ENCODE measurements at places on chromosomes 3 and 15. TPM values are rescaled to one million over a fixed set of nuclear protein-coding genes. Genes with fewer than 3 reads are reported as not detected.

The INSYN1 gene
- total RNA-seq = not detected

DNA sequence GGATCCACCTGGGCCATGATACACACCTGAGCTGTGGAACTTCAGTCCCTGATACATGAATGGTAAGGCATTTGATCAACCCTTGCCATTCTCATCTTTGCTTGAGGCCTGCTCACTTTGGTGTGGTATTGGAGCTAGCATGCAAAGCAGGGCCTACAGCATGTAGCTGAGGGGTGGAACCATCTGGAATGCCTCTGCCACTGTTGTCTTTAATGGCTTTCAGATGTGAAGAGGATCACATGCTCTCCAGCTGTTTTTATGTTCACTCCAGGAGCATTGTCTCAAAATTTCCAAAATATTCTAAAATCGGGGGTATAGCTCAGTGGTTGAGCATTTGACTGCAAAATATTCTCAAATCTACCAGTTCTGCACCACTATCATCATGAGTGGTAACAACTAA lies 64.4 kb upstream of the PHLDB2 start:
- no peak overlapping the region for H3K4me3 ChIP-seq
- DNase-seq = no peak
- no peak overlapping the region for H3K27ac ChIP-seq
- no peaks in the 10 kb centered on the region for H3K4me1 ChIP-seq
- no peaks in the 10 kb centered on the region for H3K27me3 ChIP-seq
- H3K36me3 ChIP-seq = no peaks in the 10 kb centered on the region

DNA sequence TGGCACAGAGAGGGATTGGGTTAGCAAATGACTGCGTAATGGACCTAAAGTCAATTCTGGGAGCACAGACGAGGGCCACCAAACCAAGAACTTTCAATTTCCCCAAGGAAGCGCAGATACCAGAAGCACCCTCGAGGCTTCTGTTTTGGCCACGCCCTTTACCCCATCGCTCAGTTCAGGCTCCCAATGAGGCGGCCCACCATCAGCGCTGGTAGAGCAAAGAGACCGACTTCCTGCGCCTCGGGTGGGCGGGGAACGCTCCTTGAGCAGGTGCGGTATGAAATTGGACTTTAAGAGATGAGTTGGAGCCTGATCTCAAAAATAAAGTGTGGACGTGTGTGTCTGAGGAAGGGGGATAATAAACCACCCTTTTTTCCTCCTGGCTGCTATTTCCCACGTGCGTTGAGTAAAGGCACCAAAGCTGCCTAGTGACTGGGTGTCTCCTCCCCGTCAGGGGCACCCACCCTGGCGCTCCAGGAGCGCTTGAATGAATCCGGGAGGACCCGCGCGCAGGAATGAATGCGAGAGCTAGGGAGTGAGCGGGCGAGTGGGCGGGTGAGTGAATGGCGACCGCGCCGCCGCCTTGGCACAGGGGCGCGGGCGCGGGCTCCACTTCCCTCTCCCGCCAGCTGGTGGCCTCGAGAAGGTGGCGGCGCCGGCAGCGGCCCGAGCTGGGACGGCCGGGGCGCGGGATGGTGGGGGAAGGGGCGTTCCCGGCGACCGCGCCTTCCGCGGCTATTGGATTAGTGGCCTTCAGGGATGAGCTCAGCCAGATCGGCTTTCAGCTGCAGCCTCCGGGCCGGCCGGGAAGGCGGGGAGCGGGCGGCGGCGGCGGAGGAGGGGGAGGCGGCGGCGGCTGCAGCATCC lies at the start of gene SPSB4:
Gene SPSB4 (plus strand): TSS at position 772 of the 867 bp plus-strand sequence. CDS start 14,758 bp downstream, outside the sequence.
- peaks cover 39% of the 10 kb centered on the region for H3K27me3 ChIP-seq
- H3K4me3 ChIP-seq = peak within 1 kb of the TSS; percentile 58
- H3K36me3 ChIP-seq = no peaks in the 10 kb centered on the region
- H3K27ac ChIP-seq = no peak within 1 kb of the TSS

GRCh38 chr3:152621967-152622810 lies 212.7 kb upstream of the P2RY1 start:
- no peak overlapping the region for H3K4me3 ChIP-seq
- H3K27me3 ChIP-seq = peaks cover 2% of the 10 kb centered on the region
- no peak for DNase-seq
- H3K27ac ChIP-seq = no peak overlapping the region
- no peaks in the 10 kb centered on the region for H3K4me1 ChIP-seq

DNA sequence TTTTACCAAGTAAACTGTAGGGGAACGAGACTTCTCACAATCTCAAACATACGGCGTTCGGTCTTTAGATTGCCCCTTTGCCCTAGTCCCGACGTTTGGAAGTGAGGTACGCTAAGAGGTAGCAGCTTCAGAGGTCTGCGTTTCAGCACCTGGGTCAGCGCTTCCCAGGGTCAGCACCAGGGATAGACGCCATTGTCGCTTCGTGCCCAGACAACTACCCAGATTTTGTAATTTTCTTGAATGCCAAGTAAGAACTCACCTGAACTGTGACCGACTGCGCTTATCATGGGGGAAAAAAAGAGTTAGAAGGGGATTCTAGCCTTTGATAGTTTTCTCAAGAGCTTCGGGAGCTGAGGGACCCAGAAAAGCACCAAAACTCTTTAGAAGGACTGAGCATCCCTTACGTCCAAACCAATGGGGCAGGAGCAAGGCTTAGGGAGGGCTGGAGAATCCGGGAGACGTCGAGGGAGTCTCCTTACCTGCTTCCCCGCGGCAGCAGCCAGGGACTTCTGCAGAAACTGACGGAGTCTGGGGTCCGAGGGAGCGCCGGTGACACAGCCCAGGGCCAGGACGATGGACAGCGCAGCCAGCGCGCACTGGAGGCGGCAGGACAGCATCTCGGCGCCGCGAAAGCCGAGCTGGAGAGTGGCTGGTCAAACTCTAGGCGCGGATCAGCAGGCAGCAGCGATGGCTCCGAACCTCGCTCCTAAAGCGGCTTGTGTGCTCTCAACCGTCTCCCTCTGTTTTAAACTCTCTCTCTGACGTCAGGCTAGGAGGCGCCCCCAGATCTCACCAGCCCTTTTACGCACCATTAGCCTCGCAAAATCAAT lies at the start of gene SST:
Gene SST (minus strand): TSS at position 720 of the 830 bp plus-strand sequence. CDS start 103 bp downstream, at position 617.
- peaks cover 10% of the 10 kb centered on the region for H3K4me1 ChIP-seq
- H3K36me3 ChIP-seq = no peaks in the 10 kb centered on the region
- peak; percentile 67 for DNase-seq
- no peak within 1 kb of the TSS for H3K27ac ChIP-seq
- H3K27me3 ChIP-seq = peaks cover 63% of the 10 kb centered on the region

GRCh38 chr3:89113344-89113743 lies 5.9 kb downstream of the EPHA3 start:
- no peak overlapping the region for H3K4me3 ChIP-seq
- no peak overlapping the region for H3K27ac ChIP-seq
- no peaks in the 10 kb centered on the region for H3K36me3 ChIP-seq
- peaks cover 2% of the 10 kb centered on the region for H3K4me1 ChIP-seq

The SLC41A3 gene
- 24.7 TPM for total RNA-seq

- peaks cover 2% of the 10 kb centered on the region for H3K4me1 ChIP-seq
- peak; percentile 68 for DNase-seq
- no peaks in the 10 kb centered on the region for H3K27me3 ChIP-seq
- no peak overlapping the region for H3K27ac ChIP-seq
- H3K36me3 ChIP-seq = peaks cover 3% of the 10 kb centered on the region
Measured at GRCh38 chr15:48352474-48353072, 21.3 kb downstream of the DUT start.

The CCR8 gene
- total RNA-seq = not detected

- H3K4me1 ChIP-seq = peaks cover 5% of the 10 kb centered on the region
- H3K4me3 ChIP-seq = no peak overlapping the region
- H3K36me3 ChIP-seq = peaks cover 8% of the 10 kb centered on the region
- no peak for DNase-seq
- H3K27ac ChIP-seq = no peak overlapping the region
Measured at GRCh38 chr3:195885036-195885891, 23.1 kb downstream of the TNK2 start.

- H3K4me3 ChIP-seq = no peak overlapping the region
- DNase-seq = no peak
- H3K27me3 ChIP-seq = no peaks in the 10 kb centered on the region
- H3K4me1 ChIP-seq = no peaks in the 10 kb centered on the region
- no peak overlapping the region for H3K27ac ChIP-seq
Measured at GRCh38 chr3:129378949-129379348, 49.5 kb downstream of the EFCAB12 start.

- H3K27me3 ChIP-seq = no peaks in the 10 kb centered on the region
- no peak for DNase-seq
- H3K4me1 ChIP-seq = peaks cover 5% of the 10 kb centered on the region
- no peak overlapping the region for H3K4me3 ChIP-seq
- no peak overlapping the region for H3K27ac ChIP-seq
Measured at GRCh38 chr3:114727373-114727772, 419.7 kb downstream of the ZBTB20 start.

The RTP3 gene
- total RNA-seq = not detected

DNA sequence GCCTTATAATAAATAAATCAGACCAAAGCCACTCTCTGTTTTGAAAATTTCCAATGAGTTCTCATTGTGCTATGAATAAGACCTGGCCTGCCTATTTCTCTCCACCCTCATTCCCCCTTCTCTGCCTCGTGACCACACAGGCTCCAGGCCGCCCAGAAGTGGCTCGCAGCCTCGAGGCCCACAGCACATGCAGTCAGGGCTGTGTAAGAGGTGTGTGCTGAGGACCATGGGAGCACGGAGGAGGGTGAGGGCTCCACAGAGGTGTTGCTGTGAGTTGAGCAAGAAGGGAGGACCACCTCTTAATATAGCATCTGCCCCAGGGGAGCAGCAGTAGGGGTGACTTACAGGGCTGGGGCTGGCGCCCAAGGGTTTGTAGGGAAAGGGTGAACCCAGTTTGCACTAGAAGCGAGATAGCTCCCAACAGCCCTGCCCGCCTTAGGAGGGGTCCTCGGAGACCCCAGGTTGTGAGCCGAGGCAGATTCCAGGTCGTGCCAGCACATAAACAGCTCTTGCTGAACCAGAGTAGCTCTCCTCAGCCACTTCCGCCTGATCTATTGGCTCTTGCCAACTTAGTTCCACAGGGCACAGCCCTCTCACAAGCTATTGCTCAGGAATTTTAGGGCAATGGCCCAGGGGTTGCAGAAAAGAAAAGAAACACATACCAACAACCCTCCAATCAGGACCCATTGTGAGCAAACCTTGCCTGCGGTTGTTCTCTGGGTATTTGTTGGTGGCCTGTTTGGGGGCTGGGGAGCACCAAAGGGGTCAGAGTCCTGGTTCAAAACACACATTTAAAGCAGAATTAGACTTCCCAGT lies 117.7 kb downstream of the MYLK start:
- H3K36me3 ChIP-seq = no peaks in the 10 kb centered on the region
- H3K27me3 ChIP-seq = no peaks in the 10 kb centered on the region
- H3K4me3 ChIP-seq = no peak overlapping the region
- no peak for DNase-seq
- H3K27ac ChIP-seq = no peak overlapping the region
- H3K4me1 ChIP-seq = no peaks in the 10 kb centered on the region

The TEX55 gene
- total RNA-seq = not detected

DNA sequence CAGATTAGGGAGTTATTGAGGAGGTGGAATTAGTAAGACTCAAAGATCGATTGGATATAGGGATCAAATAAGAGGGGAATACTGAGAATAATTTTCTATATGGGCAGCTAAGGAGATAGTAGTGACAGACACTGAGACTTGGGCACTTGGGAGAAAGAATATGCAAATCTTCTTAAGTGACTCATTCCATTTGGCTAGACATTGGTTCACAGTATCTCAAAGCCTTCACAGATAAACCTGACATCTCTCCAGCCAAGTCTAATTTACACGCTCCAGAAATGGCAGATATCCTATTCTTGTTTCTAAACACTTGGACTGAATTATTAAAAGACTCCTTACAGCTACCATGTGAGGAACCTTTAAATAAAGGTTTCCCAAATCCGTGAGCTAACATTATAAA lies 104.6 kb upstream of the ADAMTS9 start:
- no peaks in the 10 kb centered on the region for H3K27me3 ChIP-seq
- H3K36me3 ChIP-seq = no peaks in the 10 kb centered on the region
- DNase-seq = no peak
- H3K27ac ChIP-seq = no peak overlapping the region

- H3K4me1 ChIP-seq = no peaks in the 10 kb centered on the region
- H3K27ac ChIP-seq = no peak overlapping the region
- DNase-seq = no peak
- H3K27me3 ChIP-seq = no peaks in the 10 kb centered on the region
- no peaks in the 10 kb centered on the region for H3K36me3 ChIP-seq
Measured at GRCh38 chr3:557972-558371, 361.4 kb downstream of the CHL1 start.

GRCh38 chr3:41173926-41174885 lies 25.1 kb upstream of the CTNNB1 start:
- peaks cover 12% of the 10 kb centered on the region for H3K27me3 ChIP-seq
- DNase-seq = no peak
- H3K4me3 ChIP-seq = no peak overlapping the region

The CADM2 gene
- not detected for total RNA-seq

DNA sequence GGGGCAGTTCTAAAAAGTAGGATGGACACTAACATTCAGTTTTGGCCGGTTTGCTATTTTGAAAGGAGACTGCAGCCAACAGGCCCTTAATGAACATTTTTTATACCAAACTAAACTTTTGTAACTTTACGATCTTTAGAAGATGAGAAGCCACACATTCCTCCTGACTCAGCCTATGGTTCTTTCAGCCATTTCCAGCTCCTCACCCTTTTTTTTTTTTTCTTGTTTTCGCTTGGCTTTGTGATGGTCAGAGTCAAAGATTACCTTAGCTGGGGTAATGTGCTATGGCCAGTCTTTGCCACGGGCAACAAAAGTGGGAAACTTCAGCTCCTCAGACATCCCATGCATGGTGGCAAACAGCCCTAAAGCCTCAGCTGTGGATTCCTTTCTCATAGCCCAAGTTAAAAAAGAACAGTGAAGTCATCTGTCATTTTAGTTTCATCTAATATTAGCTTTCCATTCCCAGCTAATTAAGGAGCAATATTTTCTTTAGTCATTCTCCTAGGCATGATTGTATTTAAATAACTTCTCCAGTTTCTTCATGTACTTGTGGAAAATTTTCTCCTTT lies 368.7 kb downstream of the MFSD1 start:
- no peaks in the 10 kb centered on the region for H3K4me1 ChIP-seq
- H3K27ac ChIP-seq = no peak overlapping the region
- no peaks in the 10 kb centered on the region for H3K27me3 ChIP-seq

DNA sequence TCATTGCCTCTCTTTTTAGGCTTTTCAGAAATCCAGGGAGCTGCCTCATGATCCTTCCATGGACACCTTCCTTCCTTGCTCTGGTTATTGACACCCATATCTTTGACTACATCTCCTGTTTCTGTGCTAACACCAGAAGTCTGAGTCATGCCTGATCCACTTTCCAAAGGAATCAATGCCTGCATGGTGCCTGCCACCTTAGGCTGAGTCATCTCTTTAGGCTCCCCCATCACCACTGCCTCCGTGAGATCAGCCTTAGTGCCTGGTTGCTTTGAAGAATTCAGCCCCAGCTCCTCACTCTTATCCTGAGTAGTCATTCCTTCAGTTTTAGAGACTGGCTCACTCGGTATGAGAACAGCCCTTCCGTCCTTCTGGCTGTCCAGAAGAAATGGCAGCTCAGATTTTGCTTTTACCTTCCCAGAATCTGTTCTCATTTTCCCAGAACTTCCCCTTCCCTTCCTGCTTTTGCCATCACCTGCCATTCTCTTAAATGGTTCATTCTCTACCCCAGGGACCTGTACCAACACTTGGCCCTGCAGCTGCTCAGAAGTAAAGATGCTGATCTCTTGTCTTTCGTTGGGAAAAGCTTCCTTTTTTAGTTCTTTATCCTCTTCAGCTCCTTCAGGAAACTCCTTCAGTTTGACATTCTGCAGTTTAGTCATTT lies 105.3 kb downstream of the MAP4 start:
- peaks cover 34% of the 10 kb centered on the region for H3K36me3 ChIP-seq
- H3K27me3 ChIP-seq = no peaks in the 10 kb centered on the region
- H3K4me3 ChIP-seq = no peak overlapping the region
- H3K4me1 ChIP-seq = no peaks in the 10 kb centered on the region
- DNase-seq = no peak
- H3K27ac ChIP-seq = no peak overlapping the region

All from activated naive CD4-positive, alpha-beta T cell treated with anti-CD3 and anti-CD28 coated beads for 36 hours (primary cell).